Anterior cingulate cortex (tissue), 58 donors: ENCODE measurements at places on chromosomes 6 and 20.

DNA sequence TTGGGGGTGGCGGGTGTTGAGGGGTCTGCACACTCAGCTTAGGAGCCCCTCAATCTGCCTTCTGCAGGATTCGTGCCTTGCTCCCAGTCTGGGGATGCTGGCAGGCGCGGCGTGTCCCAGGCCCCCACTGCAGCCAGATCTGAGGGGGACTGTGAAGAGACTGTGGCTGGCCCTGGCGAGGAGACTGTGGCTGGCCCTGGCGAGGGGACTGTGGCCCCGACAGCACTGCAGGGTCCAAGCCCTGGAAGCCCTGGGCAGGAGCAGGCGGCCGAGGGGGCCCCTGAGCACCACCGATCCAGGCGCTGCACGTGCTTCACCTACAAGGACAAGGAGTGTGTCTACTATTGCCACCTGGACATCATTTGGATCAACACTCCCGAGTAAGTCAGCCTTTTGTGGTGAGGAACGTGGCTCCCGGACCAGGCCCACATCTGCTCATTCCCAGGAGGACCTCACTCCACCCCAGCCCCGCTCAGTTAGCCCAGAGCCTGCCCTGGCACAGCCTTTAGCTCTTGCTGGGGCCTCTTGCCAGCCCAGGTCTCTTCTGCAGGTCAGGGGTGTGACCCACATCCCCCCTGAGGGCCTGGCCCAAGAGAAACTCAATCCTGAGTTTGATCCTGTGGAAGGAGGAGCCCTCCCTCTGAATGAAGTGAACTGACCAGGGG, 1.1 kb downstream of the EDN3 start:
- DNase-seq: no peak

GRCh38 chr6:137305691-137306090, 86.5 kb upstream of the IFNGR1 start:
- no peak for DNase-seq

DNA sequence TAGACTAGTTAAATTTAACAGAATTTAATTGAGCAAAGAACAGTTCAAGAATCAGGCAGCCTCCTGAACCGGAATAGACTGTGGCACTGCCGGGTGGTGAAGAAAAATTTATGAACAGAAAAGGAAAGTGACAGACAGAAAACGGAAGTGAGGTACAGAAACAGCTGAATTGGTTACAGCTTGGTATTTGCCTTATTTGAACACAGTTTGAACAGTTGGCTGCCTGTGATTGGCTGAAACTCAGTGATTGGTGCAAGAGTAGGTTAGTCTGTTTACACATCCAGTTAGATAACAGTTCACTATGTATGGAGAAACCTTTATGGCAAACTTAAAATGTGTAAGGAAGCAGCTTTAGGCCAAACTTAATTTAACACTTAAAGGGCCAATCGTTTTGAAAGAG, 116.0 kb upstream of the CITED2 start:
- no peak for DNase-seq

DNA sequence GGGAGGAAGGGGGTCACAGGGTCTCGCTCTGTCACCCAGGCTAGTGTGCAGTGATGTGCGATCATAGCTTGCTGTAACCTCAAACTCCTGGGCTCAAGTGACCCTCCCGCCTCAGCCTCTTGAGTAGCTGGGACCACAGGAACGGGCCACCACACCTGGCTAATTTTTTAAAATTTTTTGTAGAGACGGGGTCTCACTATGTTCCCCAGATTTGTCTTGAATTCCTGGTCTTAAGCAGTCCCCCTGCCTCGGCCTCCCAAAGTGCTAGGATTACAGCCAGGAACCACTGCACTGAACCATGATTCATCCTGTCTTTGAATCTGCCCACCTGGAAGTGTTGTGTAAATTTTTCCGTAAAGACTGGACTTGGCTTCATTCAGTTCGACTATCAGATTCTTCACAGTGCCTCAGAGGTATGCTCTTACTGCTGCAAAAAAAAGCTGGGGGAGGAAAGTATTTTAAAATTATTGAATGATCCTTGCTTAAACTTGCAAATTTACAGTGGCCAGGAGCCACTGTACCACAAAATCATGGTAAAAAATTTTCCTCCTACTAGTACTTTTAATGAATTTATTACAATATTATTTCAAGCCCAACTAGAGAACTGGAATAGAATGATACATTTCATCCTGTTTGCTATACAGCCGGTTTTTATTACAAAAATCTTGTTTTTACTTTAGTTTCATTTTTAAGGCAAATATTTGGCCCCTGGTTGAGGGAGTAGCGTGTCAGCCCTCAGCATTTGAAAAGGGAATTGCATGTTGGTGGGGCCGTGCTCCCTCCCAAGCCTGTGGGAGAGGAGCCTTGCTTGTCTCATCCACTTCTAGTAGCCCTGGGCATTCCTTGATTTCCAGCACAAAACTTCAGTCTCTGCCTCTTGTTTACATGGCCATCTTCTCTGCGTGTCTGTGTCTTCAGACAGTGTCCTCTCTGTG, 202.5 kb upstream of the SGK1 start:
- DNase-seq: no peak

GRCh38 chr6:157066781-157067491, 256.4 kb downstream of the TMEM242 start:
- DNase-seq: no peak

- peak; percentile 32 for DNase-seq
These were observed 28.4 kb upstream of the ADRM1 start for GRCh38 chr20:62274332-62274950.

DNA sequence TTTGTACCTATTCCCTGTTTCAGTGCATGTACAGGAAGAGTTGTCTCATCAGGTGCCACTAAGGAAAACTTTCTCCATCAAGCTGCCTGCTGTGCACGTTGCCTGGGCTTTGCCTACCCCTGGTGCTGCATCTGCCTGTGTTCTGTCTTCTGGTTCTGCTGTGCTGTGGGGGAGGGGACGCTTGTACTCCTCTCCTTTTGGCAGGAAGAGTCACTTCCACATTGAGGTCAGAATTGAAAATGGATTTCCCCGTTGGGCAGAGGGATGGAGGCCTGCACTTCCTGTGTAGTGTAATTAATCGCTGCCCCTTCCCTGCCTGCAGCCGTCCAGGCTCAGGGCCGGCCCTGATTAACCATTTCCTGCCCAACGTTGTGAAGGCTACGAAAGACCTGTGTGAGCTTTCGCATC, 153.3 kb downstream of the SCML4 start:
- DNase-seq: peak; percentile 12

- DNase-seq: no peak
These were observed 108.8 kb upstream of the SYNCRIP start for GRCh38 chr6:85751374-85752055.
